ENCODE measurements at places on chromosomes 2 and 18.

GRCh38 chr2:192029089-192029488 is 165.6 kb downstream of the TMEFF2 start:
- no peak for DNase-seq

GRCh38 chr2:79179036-79179435 is 19.5 kb upstream of the REG3A start:
- DNase-seq, result no peak

GRCh38 chr2:32755666-32756065 is 127.8 kb downstream of the TTC27 start:
- no peak for DNase-seq

GRCh38 chr2:98869870-98870269 is 66.2 kb downstream of the CRACDL start:
- no peak for DNase-seq

DNA sequence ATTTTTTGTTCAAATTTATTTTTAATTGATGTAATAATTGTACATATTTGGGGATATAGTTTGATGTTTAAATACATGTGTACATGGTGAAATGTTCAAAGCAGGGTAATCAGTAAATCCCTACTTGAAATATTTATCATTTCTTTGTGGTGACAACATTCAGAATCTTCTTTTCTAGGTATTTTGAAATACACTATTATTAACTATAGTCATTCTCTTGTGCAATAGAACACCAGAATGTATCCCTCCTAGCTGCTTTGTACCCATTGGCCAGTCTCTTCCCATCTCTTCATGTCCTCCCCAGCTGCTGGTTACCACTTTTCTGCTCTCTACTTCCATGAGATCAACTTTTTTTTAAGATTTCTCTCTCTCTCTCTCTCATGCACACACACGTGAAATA is 126.5 kb downstream of the ZNF407 start:
- DNase-seq, result no peak

DNA sequence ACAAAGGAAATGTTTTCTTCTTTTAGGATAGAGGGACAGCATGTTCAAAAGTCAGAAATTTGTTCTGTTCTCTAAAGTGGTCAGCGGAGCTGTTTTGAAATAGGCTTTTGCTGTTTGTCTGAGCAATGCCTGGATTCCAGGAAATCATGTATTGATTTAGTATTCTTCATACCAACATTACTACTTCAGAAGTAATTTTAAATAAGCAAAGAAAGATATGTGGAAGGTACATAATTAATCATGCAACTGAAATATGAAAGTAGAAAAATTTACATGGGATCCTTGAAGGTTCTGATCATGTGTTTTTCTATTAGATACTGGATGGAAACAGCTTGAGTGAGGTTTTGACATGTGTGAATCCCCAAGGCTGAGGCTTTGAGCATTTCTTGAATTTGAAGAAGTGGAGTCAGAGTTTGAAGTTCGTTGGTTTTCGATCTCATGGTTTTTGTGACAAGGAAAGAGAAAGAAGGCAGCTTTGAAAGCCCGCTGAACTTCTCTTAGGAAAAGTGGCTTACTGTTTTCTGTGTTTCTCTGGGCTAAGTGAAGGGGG is 220.0 kb downstream of the LDLRAD4 start:
- no peak for DNase-seq

DNA sequence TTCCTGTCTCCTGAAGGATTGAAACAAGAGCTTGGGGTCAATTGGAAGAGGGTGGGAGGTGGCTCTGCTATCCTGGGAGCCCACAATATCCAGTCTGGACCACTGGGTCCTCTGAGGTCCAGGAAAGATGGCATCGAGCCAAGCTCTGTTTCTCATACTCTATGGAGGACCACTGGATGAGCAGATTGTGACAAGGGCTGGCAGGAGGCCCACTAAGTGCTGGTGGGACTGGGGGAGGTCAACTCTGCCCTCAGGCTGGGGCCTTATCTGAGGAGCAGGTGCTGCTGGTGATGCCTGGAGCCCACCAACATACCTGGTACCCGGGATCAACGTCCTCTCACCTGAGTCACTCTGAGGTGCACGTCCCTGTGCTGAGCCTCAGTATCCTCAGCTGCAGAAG is 142.4 kb downstream of the NDUFA10 start:
- DNase-seq, result no peak

DNA sequence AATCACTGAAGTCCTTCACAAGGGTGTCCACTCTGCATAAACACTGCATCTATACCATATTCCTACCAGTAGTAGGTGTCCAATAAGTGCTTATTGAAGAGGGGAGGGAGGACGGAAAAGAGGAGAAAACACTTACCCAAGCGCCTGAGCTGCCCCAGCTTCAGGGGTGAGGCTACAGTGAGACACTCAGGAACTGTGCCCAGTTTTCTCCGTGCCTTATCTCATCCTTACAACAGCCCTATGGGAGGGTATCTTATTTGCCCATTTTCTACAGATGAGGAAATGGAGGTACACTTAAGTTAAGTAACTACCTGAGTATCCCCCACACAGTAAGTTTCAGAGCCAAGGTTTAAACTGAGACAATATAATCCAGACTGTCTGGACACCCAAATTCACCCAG is 41.5 kb downstream of the RNF152 start:
- DNase-seq, result no peak

- no peak for DNase-seq
Observed at GRCh38 chr2:82339805-82340204, 2035.3 kb upstream of the LRRTM1 start.

DNA sequence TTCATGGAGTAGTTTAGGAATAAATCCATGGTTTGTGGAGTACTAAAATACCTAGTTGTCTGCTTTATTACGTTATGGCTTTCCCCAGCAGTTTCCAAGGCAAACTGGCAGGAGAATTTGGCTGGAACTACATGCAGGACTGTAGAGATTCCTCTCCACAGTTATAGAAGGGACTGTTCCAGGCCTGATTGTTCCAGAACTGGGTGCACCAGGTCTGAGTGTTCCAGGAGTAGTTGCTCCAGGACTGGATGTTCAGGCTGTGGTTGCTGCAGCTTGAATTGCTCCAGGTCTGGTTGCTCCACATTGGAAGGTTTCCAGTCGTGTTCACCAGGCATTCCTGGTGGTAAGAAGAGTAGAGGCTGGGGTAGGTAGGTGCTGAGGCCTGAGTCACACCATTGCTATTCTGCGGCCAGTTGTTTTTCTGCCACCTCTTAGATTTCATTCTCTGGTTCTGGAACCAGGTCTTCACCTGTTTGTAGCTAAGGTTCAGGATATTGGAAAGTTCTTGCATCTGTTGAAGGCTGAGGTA is 28.1 kb downstream of the SGPP2 start:
- DNase-seq, result no peak

- no peak for DNase-seq
Observed at GRCh38 chr2:51581636-51582267, 549.8 kb upstream of the NRXN1 start.

GRCh38 chr2:85251070-85251616 is 76.6 kb downstream of the TGOLN2 start:
- no peak for DNase-seq

GRCh38 chr2:147623328-147623727 is 221.5 kb upstream of the ACVR2A start:
- no peak for DNase-seq

GRCh38 chr2:58063641-58064040 is 17.0 kb downstream of the VRK2 start:
- DNase-seq, result no peak

DNA sequence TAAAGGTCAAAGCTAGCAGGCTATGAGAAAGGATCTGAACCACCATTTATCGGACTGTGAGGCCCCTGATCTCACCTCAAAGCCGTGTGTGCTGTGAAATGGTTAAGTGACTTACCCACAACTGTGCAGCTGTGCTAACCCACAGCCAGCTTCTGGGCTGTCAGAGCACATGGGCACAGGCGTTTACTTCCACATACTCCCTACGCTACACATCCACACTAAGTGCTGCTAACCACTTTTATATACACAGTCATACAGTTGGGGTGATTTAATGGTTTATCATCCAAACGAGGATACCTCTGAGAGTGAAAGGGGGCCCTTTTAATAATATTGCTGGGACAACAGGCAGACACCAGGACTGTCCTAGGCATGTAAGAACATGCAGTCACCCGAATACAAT is 37.3 kb downstream of the CYRIA start:
- DNase-seq, result no peak

DNA sequence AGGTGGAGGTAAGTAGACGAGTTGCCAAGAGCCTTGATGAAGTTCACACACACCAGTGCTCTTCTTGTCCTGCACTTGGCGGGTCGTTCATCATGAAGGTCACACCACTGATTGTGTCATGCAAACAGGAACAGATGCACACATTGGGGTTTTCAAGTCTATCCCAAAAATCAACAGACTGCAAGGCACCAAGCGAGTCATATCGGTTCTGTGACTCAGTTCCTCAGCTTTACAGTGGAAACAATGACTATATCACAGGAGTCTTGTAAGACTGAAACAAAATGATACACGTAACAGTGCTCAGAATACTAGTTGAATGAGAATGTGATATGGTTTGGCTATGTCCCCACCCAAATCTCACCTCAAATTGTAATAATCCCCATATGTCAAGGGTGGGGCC is 526.9 kb upstream of the ID2 start:
- DNase-seq, result peak; percentile 10

- no peak for DNase-seq
Observed at GRCh38 chr2:207409517-207409916, 120.2 kb upstream of the CREB1 start.

DNA sequence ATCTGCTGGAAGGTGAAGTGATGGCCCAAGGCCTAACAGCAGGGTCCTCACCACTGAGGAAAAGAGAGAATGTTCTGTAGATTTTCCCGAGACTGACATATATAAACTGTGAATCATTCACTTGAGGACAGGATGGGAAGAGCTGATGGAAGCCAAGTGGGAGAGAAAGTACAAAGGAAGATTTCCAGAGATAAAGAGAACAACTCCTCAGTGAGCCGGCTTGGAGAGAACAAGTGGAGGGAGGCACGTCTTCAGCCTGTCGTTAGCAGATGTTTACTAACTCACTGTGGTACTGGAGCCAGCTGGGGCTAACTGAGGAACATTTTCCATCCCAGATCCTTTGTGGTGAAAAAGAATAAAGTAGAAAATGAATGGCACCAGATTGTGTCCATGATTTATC is 552.9 kb upstream of the TNP1 start:
- no peak for DNase-seq

DNA sequence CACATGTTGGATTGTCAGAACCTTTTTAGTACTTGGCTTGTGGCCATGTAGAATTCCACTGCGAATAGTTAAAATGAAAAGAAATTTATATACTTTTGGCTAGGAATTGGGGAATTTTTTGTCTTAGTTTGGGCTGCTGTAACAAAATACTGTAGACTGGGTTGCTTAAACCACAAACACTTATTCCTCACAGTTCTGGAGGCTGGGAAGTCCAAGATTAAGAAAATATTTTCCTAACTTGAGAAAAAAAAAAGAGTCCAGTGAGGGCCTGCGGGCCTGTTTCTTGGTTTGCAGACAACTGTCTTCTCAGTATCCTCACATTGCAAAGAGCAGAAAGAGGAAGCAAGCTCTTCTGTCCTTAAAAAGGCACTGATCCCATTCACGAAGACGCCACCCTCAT is 81.9 kb downstream of the CD226 start:
- no peak for DNase-seq

DNA sequence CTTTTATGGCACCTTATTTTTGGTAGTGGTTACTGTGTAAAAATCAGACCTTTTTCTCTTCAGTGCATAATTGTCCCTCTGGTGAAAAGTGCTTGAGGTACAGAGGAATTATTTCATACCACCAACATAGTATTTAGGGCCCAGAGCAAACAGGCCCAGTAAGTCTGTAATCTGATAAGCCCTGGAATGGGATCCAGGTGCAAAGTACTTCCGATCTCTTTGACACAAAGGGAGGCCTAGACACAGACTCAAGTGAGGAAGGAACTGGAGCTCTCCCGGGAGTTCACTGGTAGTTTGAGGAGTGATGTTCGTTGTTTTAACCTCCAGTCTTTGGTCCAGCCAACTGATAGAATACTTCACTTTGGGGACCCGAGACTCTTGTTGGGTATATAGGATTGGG is 57.4 kb downstream of the RAB31 start:
- no peak for DNase-seq

- no peak for DNase-seq
Observed at GRCh38 chr18:75204732-75205513, 4.0 kb downstream of the PTGR3 start.

GRCh38 chr18:9743200-9744016 is 35.3 kb downstream of the RAB31 start:
- DNase-seq, result no peak

- DNase-seq, result no peak
Observed at GRCh38 chr2:6952101-6952500, 34.9 kb downstream of the RNF144A start.

- DNase-seq, result no peak
Observed at GRCh38 chr18:46903406-46903805, 13.9 kb downstream of the PIAS2 start.

- DNase-seq, result no peak
Observed at GRCh38 chr18:49186242-49186641, 235.5 kb upstream of the SMAD7 start.

DNA sequence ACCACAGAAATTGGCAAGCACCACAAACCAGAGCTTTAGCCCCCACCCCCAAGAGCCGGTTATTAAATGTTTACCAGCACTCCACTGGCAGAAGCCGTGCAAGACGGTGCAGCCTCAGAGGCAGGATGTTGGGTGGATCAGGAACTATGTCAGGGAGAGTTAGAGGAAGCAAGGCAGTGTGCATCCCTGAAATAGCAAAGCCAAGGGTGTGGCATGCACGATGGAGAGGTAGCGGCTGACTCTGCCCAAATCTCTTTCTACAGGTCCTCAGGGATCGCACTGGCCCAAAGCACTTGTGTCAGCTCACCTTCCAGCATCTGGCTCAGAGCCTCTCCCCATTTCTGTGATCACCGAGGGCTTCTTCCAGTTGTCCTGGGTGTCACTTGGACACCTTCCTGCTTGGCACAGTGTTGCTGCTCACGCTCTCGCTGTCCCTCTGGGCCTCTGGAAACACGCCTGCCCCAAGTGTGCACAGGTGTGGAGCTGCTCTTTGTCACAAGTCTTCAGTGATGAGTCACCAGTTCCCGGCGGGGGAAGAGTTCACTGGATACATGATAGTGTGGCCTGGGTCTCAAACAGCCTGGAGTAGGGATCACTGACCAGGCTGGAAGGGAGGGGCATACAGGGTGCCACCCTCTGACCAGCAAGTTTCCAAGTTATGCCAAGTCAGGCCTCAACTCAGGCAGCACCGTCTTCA is 17.3 kb upstream of the B3GNT7 start:
- no peak for DNase-seq

- no peak for DNase-seq
Observed at GRCh38 chr2:127626175-127626574, 19.8 kb upstream of the GPR17 start.

DNA sequence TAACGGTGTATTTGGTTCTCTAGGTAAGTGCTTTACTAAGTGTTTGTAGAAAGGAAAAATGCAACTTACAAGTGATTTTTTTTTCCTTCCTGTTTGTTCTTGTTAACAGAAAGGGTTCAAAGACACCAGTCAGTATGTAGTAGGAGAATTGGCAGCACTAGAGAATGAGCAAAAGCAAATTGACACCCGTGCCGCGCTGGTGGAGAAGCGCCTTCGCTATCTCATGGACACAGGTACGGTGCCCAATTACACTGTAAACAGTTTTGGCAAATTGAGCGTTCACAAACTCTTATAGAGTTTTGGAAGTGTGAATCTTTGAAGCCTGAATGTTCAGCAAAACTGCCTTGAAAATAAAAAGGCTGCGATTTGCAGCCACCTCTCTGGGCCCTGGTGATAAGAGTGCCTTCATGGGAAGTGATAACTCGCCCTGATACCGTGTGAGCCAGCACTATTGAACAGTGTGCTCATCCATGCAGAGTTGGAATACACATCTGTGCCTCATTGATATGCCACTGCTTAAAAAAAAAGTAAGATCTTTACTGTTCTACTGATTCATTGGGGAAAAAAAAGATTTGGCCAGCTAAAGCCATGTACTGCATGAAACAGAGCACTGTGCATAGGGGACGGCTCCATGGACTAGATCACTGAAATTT is 54.0 kb upstream of the OTX1 start:
- DNase-seq, result no peak

Measured in stimulated activated CD4-positive, alpha-beta T cell treated with anti-CD3 and anti-CD28 coated beads, Interleukin-1b, Interleukin-23, amount 100 ng/mL, for 4 hours (primary cell).